ENCODE measurements at places on chromosomes 2 and 18. TPM values are rescaled to one million over a fixed set of nuclear protein-coding genes. Genes with fewer than 3 reads are reported as not detected.

DNA sequence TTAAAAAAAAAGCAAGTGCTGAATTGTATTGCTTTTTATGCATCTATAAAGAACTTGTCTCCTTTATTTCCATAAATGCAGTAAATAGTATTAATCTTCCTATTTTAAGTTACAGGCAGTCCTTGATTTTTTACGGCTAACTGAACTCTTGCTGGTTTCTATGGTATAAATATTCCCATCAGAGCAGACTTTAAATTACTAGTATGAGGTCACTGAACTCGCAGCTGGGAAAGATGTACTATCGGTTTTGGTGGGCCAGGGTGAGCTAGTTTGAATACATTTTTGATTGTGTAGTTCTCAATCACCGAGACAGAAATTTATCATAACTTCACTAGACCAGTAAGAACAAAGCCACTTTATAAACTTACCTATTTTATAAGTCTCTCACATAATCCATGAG, 20.9 kb upstream of the KDSR start:
- DNase-seq = no peak

DNA sequence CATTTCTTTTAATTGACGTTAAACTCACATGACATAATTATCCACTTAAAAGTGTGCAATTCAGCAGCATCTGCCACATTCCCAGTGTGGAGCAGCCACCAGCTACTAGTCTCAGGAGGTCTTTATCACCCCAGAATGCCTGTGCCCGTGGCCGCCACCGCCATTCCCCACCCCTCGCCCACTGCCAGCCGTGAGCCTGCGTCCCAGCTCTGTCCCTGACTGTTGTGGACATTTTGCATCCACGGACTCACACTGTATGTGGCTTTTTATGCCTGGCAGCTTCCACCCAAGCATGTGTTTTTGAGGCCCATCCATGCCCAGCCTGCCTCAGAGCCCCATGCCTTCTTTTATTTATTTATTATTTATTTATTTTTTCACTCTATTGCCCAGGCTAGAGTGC, 9.2 kb downstream of the BOK start:
- no peak for DNase-seq

GRCh38 chr2:109375131-109375561, 238.6 kb downstream of the SEPTIN10 start:
- DNase-seq = peak; percentile 11

GRCh38 chr2:19538411-19538963, 180.1 kb upstream of the OSR1 start:
- peak; percentile 37 for DNase-seq

- DNase-seq = no peak
These were observed 310.5 kb downstream of the PTPRM start for GRCh38 chr18:7877609-7878008.

DNA sequence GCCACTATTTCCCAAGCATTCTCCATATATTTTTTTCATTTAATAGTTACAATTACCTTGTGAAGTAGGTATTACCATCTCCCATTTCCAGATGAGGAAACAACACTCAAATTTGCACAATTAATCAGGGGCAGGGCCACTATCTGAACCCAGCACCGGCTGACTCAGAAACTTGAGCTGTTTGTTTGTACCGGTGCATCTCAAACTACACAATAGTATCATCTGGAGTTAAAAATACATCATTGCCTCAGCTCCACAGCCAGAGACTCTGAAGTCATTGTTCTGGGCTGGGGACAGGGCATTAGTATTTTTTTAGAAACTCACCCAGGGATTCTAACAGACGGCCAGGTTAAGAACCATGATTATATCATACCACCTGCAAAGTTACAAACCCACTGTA, 55.9 kb downstream of the CDCA7 start:
- DNase-seq = no peak

DNA sequence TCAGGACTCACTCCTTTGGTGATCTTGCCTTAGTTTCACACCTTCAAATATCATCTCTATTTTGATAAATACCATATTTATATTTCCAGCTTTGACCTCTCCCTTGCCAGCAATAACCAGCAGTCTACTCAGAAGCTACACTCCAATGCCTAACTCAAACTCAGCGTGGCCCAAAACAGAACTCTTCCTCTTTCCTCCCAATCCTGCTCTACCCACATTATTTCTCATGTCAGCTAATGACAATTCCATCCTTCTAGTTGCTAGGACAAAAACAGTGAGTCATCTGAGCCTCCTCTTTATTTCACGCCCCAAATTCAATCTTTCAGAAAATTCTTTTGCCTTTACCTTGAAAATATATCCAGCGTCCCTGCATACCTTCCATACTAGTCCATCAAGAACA, 23.5 kb downstream of the CYRIA start:
- DNase-seq = no peak

GRCh38 chr2:40243581-40244187, 208.2 kb downstream of the SLC8A1 start:
- DNase-seq = no peak

GRCh38 chr18:48422947-48423378, 13.8 kb upstream of the ZBTB7C start:
- DNase-seq = no peak

DNA sequence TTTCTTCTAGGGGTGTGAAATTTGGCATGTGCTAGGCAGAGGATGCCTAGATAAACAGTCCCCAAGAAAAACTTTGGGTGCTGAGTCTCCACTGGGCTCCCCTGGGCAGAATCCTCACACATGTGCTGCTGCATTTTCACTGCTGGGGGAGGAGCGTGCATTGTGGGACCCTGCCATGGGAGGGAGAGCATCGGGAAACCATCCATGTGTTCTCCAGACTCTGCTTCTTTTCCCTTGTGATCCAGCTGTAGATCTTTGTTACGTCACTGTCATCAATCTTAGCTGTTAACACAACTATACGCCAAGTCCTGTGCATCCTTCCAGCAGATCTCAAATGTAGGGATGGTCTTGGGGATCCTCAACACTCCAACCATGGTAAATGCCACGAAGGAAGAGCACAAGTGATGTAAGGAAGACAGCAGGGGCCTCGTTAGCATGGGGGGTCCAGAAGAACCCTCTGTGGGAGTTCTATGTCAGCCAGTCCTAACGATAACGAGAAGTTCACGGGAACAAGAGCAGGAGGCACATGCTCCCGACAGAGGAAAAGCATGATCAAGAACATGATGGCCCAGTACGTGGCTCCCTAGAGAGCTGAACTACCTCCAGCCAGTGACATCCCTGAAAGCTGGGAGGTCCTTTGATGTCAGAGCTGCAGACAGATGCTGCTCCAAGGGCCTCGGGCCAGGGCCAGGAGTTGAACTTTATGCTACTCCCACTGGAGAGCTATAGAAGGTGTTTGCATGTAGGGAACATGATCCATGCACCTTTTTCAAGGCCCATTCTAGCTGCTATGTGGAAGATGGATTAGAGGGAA, 41.1 kb upstream of the NPAS2 start:
- DNase-seq = no peak

DNA sequence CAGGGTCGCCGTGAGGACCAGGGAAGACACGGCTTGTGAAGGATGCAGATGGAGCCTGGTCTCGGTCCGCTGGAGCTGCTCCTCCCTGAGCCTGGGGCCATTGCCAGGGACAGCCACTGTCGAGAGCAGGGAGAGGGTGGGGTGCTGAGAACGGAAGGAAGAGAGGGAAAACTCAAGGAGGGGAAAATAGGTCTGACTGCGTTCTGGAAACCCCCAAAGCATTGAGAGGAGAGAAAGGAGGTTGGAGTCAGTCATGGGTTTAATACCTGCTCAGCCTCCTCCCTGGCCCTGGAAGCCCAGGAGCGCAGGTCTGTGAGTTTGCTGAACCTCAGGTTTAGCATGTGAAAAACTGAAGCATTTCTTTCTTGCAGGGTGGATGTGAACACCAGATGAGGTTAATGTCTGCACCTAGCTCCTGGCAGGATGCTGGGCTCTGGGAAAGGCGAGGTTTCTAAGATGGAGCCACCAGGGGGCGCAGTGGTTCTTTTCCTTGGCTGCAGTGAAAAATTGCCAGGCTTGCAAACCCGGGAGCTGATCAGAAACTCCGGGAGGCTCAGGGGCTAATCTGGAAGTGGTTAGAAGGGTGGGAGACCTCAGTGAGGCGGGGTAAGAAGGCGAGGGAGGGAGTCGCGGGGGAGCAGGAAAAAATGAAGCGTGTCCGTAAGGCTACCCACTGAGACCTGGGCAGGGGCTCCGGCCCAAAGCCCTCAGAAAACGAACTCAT, 33.6 kb upstream of the RNF149 start:
- DNase-seq = peak; percentile 53

GRCh38 chr2:11419781-11420180, 46.2 kb downstream of the E2F6 start:
- no peak for DNase-seq

DNA sequence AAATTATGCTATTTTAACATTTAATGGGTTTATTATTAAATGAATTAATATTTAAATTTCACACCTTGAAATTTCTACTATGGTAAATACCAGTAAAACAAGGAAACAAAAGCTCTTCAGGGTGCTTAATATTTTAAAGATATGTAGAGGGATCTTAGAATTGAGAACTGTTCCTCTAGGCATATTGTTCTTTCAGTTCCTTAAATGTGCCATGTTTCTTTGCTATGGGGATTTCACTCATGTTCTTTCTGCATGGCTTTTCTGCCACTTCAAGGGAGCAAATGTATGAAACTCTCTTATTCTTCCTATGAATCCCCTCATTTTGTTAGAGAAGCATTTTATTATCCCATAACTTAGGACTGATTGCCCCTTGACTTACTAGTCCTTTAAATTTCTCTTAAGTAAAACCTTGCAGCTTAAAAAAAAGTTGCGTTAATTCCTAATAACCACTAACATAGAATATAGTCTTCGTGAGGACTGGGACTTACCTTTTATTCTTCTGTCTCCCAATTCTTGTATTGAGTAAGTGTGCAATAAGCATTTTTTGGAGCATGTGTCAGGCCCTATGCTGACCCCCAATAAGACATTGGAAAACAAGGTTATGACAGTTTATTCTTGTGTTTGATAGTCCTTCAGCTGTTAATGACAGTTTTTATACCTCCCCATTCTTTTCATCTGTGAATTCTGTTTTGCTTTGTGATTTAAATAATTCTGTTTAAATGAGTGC, 95.7 kb downstream of the BIRC6 start:
- no peak for DNase-seq

- no peak for DNase-seq
These were observed 232.8 kb downstream of the GLI2 start for GRCh38 chr2:120968307-120969015.

DNA sequence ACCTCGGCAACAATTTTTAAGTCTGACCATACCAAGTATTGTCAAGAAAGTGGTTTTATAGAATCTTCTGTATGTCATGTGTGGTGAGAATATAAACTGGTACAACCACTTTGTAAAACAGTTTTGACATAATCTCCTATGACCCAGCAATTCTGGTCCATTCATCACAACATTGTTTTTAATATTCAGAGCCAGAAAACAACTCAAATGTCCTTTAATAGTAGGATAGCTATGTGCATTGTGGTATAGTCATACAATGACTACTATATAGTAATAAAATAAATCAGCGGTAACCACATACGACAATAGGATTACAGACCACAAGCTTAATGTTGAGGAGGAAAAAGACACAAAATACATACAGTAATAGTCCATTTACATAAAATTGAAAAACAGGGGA, 175.2 kb upstream of the SPATS2L start:
- no peak for DNase-seq

- DNase-seq = no peak
These were observed 638.5 kb downstream of the CNTNAP5 start for GRCh38 chr2:124663645-124663997.

GRCh38 chr18:66603941-66604627, at the start of gene CDH19:
Gene CDH19, minus strand, starts transcription at chr18:66604090. Its CDS starts 31,886 bp downstream, at chr18:66572204.
- no peak for DNase-seq

GRCh38 chr2:152418688-152419087, 83.7 kb downstream of the FMNL2 start:
- DNase-seq = no peak

DNA sequence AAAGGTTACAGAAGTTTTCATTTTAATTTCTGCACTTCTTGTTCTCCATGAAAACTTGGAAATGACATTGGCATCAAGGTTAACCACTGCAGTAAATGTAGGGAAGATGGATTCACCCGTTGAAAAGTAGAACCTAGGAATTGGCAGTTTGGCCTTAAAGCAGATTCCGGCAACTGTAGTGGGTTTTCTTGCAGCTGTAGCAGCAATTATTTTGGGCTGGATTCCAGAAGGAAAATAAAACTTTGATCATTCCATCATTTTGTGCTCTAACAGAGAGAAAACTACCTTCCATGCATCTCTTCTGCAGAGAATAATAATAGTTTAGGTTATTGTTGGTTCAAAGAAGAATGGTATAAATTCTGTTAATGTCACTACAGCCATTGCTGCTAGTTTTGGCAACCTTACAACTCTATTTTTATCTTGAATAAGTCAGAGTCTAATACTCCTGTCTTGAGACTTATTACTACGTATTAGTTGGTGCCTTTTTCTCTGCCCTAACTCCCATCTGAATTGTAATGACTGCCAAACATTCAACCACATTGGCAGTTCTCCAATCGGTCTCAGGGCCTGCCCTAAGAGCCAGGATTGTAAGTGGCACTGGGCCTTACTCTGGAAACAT, 178.1 kb upstream of the PIEZO2 start:
- no peak for DNase-seq

DNA sequence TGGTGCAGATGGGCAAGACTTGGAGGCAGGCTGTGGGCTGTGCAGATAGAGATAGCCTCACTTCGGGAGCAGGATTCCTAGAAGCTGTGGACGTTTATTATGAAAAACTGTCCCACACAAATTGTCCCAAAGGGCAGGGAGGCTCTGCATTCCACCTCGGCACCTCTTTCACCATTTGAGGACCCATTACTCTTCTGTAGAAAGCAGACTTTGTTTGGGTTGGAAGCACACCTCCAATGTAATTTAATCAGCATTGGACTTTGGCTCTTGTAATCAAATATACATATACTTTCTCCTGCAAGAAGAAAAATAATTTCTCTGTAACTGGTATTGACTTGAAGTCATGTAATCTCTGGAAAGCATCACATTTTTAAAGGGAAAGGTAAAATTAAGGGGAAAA, 8.5 kb downstream of the ONECUT2 start:
- no peak for DNase-seq

- DNase-seq = no peak
These were observed 81.0 kb upstream of the BCL11A start for GRCh38 chr2:60634438-60634837.

Gene DOK6
- 0.26 TPM for total RNA-seq

Gene KCNS3
- total RNA-seq = 67.6 TPM

Gene UGT1A7
- 0.29 TPM for total RNA-seq

Gene ZNF519
- 22.0 TPM for total RNA-seq

Gene ASXL3
- total RNA-seq = 13.0 TPM

Gene LCT
- not detected for total RNA-seq

Gene TTN
- 6.0 TPM for total RNA-seq

Gene ASB18
- total RNA-seq = not detected

Gene CLHC1
- 20.3 TPM for total RNA-seq

Gene TMEM198
- total RNA-seq = 5.1 TPM

Gene SATB2
- total RNA-seq = 1.0 TPM

Gene CYP1B1
- total RNA-seq = 50.8 TPM

Gene DNAJC5G
- 1.5 TPM for total RNA-seq

All from uterus (tissue), 4 donors.